ENCODE measurements at places on chromosomes 4 and X. TPM values are rescaled to one million over a fixed set of nuclear protein-coding genes. Genes with fewer than 3 reads are reported as not detected.

GRCh38 chrX:107996124-107996523, 14.0 kb upstream of the TEX13B start:
- no peak for DNase-seq

- no peak for DNase-seq
These were observed 105.6 kb downstream of the ANXA10 start for GRCh38 chr4:168197926-168198325.

DNA sequence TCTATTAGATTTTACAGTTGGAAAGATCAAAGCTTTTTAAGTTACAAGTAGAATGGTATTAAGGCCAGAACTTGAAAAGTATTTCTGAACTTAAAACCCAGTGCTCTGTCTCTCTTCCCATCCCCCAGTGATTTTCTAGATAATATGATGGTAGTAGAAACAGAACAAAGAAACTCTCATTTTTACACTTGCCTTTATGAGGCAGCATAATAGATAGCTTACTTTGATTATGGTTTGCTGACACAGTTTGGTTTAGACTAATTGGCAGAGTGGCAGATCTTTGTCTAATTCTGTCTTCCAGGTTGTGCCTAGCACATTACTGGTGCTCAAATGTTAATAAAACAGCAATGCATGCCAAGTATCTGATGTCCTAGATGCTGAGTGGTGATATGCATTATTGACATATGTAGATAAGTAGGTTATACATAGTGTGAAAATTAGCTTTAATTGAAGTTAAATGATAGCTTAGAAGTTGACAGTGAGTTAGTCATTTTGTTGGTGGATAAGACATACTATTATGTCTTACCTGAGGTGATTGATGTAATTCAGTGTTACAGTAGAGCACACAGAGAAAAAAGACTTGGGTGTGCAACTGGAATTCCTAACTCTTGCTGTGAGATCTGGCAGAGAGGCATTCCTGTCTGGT, 4.3 kb upstream of the RAPGEF2 start:
- no peak for DNase-seq

GRCh38 chr4:113069212-113069892, 19.9 kb downstream of the ANK2 start:
- no peak for DNase-seq

GRCh38 chr4:3179126-3179706, 69.7 kb upstream of the MSANTD1 start:
- DNase-seq, result no peak

GRCh38 chrX:107470971-107471370, 21.5 kb downstream of the FRMPD3 start:
- DNase-seq, result no peak

DNA sequence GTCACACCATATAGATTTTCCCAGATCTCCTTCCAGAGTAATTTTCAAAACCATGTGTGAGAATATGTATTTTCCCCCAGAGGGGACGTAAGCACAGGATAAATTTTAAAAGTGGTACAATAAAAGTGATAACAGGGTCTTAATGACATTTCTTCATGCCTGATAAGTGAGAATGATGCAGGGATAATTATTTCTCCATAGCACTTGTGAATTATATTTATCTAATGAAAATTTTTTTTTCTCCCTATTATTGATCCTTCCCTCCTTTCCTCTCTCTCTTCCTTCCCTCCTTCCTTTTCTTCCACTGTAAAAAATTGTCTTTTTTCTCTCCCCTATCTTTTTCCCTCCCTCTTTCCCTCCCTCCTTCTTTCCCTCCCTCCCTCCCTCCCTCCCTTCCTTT, 17.0 kb upstream of the TRPC3 start:
- no peak for DNase-seq

The ZFX gene
- 46.2 TPM for total RNA-seq

The BMPR1B gene
- total RNA-seq, result not detected

The CFAP99 gene
- total RNA-seq, result 0.82 TPM

The MAGT1 gene
- total RNA-seq, result 25.1 TPM

The TSPAN7 gene
- total RNA-seq, result 156 TPM

Measured in transverse colon (tissue), 4 donors.